ENCODE measurements at places on chromosomes 1 and 21. TPM values are rescaled to one million over a fixed set of nuclear protein-coding genes. Genes with fewer than 3 reads are reported as not detected.

MROH7 gene
- 4.9 TPM for total RNA-seq

LYPD8 gene
- not detected for total RNA-seq

UBXN10 gene
- 0.84 TPM for total RNA-seq

DNA sequence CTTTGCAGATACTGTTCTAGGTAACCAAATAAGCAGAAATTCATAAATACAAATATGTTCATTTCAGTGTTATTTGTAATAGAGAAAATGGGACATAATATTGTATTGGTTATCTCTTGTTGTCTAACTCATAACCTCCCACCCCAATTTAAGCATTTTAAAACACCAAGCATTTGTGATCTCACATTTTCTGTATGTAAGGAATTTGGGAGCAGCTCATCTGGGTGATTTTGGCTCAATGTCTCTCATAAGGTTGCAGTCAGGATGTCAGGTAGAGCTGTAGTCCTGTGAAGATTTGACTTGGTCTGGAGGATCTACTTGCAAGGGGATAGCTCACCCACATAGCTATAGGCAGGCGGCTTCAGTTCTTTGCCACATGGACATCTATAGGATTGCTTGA lies 29.5 kb downstream of the CEP350 start:
- no peak for DNase-seq

GRCh38 chr1:165174491-165174890 lies 182.0 kb downstream of the LMX1A start:
- no peak for DNase-seq
